Fibroblast of lung (primary cell): ENCODE measurements at places on chromosomes 3 and 15. TPM values are rescaled to one million over a fixed set of nuclear protein-coding genes. Genes with fewer than 3 reads are reported as not detected.

The CGNL1 gene
- 0.18 and 0.73 TPM in 2 replicates for polyA plus RNA-seq

The NANOGP8 gene
- not detected in 2 replicates for polyA plus RNA-seq

DNA sequence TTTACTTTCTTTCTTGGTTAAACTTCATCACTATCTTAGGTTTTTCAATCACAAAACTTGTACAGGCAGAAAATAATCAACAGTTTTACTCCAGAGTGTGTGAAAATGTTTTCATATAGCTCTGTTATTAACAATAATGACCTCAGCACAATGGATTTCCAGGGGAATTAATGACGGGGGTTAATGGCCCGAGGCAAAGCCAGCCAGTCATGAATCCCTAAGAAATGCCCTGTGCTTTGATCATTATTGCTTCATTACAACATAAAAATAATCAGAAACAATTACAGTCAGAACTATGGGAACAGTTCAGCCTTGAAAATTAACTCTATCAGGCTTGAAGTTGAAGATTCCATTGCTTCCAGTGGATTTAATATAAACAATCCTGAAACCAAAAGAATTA lies 875.4 kb downstream of the ROBO2 start:
- DNase-seq = no peak

The C3orf85 gene
- not detected in 2 replicates for polyA plus RNA-seq

DNA sequence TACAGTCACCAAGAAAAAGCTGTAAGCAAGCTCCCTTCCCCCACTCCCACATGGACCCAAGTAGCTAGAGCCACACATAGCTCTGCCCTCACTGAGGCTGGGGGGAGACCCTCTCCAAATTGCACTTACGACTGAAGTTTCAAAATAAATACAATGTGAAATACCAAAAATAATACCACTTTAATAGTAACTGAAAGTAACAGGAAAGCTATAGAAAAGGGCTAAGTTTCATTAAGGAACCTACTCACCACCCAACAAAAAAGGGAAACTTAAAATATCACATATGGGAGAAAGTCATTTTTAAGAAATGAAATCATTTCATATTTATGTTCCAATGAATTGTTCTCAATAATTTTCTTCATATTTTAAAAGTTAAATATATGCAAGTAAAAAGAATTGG lies 130.4 kb upstream of the UBE2E2 start:
- DNase-seq = no peak

The GNB5 gene
- 27.4 and 44.0 TPM in 2 replicates for polyA plus RNA-seq

GRCh38 chr15:91192690-91193377 lies 92.8 kb downstream of the SV2B start:
- no peak for DNase-seq

DNA sequence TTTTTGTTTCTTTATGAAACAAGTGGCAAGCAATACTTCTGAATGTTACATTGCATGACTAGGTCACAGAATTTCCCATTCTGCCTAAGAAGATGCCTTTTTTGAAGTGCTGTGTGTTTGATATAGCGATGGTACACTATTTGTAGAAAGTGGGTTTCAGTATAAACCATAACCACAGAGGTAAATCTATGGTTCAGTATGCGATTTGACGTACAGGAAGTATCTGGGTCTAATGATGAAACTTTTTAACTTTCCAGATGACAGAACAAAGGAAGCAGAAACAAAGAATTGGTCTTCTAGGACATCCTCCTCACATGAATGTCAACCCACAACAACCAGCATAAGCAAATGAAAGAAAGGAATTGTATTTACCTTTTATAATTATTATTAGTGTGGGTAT lies 133.4 kb upstream of the BHLHE40 start:
- no peak for DNase-seq

The GOLGA8S gene
- 0.01 and 0.03 TPM in 2 replicates for polyA plus RNA-seq

- no peak for DNase-seq
Observed at GRCh38 chr3:146195030-146195429, 34.0 kb upstream of the PLOD2 start.

- DNase-seq = no peak
Observed at GRCh38 chr3:125965505-125965904, 3.5 kb upstream of the ROPN1B start.
